Prostate gland (tissue), 2 donors: ENCODE measurements at places on chromosomes 12 and 14. TPM values are rescaled to one million over a fixed set of nuclear protein-coding genes. Genes with fewer than 3 reads are reported as not detected.

Gene CFAP54
- 2.3 TPM for total RNA-seq

Gene STON2
- total RNA-seq: 23.8 TPM

Gene CCDC184
- total RNA-seq: 3.7 TPM

DNA sequence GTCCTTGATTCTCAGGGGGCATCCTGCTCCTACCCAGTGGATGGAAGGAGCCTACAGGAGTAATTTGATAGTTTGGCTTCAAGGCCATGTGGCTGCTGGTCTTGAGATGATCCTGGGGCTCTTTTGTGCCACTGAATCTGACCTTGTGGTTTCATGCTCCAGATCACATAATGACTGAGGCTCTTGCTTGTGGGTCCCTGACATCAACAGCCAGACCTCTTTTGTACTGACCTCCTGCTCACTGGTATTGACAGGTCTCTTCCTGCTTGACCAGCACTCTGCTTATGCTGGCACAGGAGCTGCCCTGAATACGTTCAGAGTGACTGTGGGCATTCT is 23.2 kb upstream of the JPH4 start:
- no peaks in the 10 kb centered on the region for H3K4me1 ChIP-seq
- no peaks in the 10 kb centered on the region for H3K36me3 ChIP-seq
- DNase-seq: no peak
- no peak overlapping the region for H3K27ac ChIP-seq

DNA sequence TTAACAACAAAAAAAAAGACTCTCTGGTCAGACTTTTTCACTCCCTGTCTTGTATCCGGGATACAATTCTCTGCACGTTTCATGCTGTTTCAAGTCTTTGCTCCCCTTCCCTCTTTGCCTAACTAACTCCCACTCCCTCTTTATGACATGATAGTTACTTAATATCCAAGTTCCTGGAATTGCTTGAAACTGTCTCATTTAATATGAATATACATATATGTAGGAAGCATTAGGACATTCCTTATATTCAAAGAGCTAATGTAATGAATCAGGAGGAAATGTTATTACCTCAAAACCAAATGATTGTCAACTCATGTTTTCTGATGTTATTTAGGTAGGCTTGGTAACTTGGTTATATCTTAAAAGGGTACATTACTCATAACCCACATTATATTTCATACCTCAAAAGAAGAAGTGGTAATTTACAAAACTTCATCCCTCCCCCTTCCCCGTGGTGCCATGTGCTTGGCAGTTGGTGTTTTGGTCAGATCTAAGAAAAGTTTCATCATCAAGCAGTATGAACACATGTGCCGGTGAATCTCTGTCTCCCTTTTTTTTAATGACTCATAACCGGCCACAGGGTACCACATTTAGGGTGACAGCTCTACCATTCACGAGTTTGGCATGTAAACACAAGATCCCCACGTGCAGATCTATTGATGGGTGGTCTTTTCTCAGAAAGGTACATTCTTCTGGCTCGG is 56.5 kb downstream of the HCAR2 start:
- H3K27ac ChIP-seq: no peak overlapping the region
- H3K27me3 ChIP-seq: no peaks in the 10 kb centered on the region
- no peak for DNase-seq

- H3K36me3 ChIP-seq: no peaks in the 10 kb centered on the region
- H3K27ac ChIP-seq: no peak overlapping the region
- no peaks in the 10 kb centered on the region for H3K4me1 ChIP-seq
Measured at GRCh38 chr14:36583242-36583892, 953 bp upstream of the NKX2-8 start.

DNA sequence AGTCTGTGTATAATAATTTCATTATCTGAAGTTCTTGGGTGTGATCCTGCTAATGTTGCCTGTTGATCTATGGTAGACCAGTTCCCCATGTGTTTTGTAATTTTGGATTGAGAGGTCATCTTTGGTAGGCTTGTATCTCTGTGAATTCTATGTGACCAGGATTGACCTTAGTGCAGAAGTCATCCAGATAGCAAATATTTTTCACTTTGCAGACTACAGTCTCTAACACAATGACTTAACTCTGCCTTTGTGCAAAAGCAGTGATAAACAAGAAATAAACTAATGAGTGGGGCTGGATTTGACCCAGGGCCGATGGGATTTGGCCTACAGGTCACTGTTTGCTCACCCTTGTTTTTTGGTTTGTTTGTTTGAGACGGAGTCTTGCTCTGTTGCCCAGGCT is 144.6 kb upstream of the MYL2 start:
- peak overlapping the region; percentile 51 for H3K27ac ChIP-seq

DNA sequence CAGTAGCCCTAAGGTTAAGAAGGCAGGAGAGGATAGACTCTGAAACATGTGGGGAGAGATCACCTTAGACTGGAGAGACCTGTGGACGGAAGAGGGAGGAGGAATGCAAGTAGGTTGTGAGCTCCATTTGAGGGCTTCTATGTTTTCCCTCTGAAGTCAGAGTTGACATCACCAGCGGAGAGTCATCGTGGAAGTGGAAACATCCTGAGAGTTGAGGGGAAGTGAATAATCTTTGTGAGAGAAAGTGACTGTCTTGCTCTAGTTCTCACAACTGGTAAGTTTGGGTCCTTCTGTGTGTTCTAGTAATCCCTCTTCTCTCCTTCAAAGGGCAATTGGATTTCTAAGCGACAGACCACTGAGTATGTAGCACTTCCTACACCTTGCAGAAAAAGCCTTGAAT is 103.6 kb upstream of the CCND2 start:
- DNase-seq: no peak
- H3K36me3 ChIP-seq: no peaks in the 10 kb centered on the region
- no peak overlapping the region for H3K27ac ChIP-seq
- H3K27me3 ChIP-seq: no peaks in the 10 kb centered on the region
- no peaks in the 10 kb centered on the region for H3K4me1 ChIP-seq

- H3K4me3 ChIP-seq: no peak overlapping the region
- H3K4me1 ChIP-seq: no peaks in the 10 kb centered on the region
- no peak for DNase-seq
- no peak overlapping the region for H3K27ac ChIP-seq
Measured at GRCh38 chr12:27572486-27573255, 48.7 kb downstream of the PPFIBP1 start.
